ENCODE measurements at places on chromosomes 7 and 10.

GRCh38 chr7:78493401-78493800, 694.8 kb downstream of the PHTF2 start:
- no peak for DNase-seq

DNA sequence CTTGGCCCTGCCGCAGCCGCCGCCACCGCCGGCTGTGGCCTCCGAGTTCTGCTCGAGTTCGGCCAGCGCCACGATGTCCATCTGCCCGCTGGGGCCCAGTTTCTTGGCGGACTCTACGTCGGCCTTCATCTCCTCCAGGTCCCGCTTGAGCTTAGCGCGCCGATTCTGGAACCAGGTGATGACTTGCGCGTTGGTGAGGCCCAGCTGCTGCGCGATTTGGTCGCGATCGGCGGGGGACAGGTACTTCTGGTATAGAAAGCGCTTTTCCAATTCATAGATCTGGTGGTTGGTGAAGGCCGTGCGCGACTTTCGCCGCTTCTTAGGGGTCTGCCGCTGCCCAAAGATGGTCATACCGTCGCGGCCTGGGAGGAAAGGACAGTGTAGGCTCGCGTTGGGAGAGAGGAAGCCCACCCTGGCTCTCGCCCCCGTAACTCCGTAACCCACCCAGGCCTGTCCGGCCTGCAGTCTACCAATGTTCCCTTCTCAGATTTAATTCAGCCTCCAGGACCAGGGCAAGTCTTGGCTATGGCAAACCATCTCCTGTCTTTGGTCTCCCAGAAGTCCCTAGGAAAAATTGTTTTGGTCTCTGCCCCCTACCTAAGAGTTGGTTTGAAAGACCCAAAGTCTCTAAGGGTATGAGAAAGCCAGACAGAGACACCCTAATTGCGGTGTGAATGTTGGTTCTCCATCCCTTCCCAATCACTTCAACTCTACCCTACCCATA, 1.7 kb downstream of the LBX1 start:
- no peak for DNase-seq

DNA sequence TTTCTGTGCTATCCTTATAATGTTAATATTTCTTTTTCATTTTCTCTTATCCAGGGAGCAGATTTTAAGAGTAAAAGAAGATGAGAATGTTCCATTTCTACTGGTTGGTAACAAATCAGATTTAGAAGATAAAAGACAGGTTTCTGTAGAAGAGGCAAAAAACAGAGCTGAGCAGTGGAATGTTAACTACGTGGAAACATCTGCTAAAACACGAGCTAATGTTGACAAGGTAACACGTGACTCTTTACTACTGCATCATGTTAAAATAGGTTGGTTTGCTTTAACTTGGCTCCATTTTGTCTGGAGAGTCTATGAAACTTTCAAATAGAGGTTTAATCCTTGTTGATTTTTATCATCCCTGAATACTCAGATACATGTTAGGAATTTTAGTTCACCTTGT, 73.3 kb downstream of the RALA start:
- no peak for DNase-seq

- DNase-seq, result no peak
These were observed 208.6 kb downstream of the LHFPL3 start for GRCh38 chr7:104536956-104537355.

- no peak for DNase-seq
These were observed 4.4 kb upstream of the TECPR1 start for GRCh38 chr7:98256431-98256830.

- no peak for DNase-seq
These were observed 2.7 kb upstream of the PRXL2A start for GRCh38 chr10:80405626-80406025.

- DNase-seq, result no peak
These were observed 31.1 kb downstream of the TAX1BP1 start for GRCh38 chr7:27771111-27771510.
